ENCODE measurements at places on chromosomes 16 and 17.

- no peak for DNase-seq
Measured at GRCh38 chr16:1361685-1362360, 10.1 kb downstream of the GNPTG start.

DNA sequence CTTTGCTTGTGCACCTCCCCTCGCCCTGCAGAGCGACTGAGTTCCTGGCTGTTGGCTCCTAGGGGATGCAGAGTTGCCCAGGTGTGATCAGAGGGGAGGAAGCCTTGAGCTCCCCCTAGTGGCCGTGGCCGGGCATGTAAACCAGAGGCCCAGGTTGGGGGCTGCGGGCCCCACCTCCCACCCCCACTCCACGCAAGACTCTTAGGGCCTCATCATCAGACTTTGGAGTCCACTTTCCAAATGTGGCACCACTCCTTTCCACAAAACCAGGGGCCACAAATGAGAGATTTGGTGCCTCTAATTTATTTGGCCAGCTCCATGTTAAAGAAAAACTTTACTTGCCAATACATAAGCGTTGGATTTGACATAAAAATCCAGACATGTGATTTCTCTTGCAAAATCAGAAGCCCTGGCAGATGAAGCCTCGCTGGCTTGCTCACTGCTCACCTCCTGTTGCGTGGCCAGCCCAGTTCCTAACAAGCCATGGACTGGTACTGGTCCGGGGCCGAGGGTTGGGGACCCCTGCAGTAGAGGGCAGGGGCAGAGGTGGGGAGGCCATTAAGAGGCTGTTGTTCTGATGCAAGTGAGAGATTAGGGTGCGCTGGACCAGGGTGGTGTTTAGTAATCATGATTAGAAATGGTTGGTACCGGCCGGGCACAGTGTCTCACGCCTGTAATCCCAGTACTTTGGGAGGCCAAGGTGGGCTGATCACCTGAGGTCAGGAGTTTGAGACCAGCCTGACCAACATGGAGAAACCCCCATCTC is 28.7 kb upstream of the GAS7 start:
- peak; percentile 27 for DNase-seq

GRCh38 chr16:15932939-15933338 is 16.5 kb upstream of the ABCC1 start:
- DNase-seq = no peak

- DNase-seq = no peak
Measured at GRCh38 chr16:4673387-4674046, 19.8 kb upstream of the NUDT16L1 start.

GRCh38 chr16:88055356-88055755 is 104.1 kb downstream of the BANP start:
- no peak for DNase-seq

GRCh38 chr17:39376434-39376833 is 25.0 kb downstream of the FBXL20 start:
- no peak for DNase-seq

- DNase-seq = peak; percentile 67
Measured at GRCh38 chr17:36482611-36483504, 3.6 kb upstream of the ZNHIT3 start.

DNA sequence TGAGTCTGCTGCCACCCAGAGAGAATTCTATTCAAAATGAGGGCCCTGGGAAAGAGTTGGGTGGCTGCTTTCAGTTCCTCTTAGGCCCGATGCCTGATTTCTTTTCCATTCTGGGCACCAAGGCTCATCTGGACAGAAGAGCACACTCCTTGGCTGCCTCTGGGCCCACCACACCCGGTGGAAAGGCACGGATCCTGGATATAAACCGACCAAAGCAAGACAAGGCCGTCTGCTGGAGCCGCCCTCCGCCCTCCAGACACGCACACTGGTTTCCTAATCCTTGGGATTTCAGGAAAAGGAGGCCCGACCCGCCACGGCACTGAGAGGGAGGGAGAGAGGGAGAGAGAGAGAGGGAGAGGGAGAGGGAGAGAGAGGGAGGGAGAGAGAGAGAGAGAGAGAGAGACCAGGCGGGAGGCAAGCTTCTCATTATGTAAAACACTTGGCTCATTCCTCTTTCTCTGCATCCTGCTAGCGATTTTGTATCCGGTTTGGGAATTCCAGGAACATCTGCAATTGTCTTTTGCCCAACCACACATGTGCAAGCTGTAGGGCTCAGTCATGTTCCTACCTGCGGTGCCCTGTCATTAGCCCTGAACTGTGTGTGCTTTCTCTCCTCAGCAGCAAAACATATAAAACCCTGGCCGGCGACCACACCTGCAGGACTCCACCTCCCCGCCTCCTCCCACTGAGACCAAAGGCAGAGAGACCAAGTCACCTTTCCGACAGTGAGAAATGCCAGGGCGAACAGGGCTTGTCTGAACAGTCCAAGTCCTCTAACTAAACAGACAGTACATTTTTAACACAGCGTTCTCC is 347.2 kb downstream of the SOX9 start:
- DNase-seq = no peak

GRCh38 chr16:85968041-85968920 is 69.3 kb downstream of the IRF8 start:
- no peak for DNase-seq

DNA sequence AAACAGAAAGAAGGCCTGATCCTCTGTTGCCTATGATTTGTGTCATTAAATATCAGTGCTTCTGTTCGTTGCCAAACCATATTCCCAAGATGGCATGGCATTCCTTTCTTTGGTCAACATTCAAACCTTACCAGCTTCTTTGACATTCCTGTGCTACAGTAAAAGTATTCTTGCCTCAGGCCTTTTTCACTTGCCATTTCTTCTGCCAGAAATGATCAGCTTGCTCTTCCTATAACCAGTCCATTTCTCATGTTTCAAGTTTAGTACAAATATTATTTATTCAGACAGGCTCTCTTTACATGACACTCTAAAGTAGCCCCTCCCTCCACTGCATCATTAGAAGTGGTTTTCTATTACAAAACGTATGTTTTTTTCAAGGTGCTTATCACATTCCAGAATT is 278.3 kb downstream of the KCNJ2 start:
- no peak for DNase-seq

GRCh38 chr16:79595231-79595641 is 5.3 kb downstream of the MAF start:
- no peak for DNase-seq

DNA sequence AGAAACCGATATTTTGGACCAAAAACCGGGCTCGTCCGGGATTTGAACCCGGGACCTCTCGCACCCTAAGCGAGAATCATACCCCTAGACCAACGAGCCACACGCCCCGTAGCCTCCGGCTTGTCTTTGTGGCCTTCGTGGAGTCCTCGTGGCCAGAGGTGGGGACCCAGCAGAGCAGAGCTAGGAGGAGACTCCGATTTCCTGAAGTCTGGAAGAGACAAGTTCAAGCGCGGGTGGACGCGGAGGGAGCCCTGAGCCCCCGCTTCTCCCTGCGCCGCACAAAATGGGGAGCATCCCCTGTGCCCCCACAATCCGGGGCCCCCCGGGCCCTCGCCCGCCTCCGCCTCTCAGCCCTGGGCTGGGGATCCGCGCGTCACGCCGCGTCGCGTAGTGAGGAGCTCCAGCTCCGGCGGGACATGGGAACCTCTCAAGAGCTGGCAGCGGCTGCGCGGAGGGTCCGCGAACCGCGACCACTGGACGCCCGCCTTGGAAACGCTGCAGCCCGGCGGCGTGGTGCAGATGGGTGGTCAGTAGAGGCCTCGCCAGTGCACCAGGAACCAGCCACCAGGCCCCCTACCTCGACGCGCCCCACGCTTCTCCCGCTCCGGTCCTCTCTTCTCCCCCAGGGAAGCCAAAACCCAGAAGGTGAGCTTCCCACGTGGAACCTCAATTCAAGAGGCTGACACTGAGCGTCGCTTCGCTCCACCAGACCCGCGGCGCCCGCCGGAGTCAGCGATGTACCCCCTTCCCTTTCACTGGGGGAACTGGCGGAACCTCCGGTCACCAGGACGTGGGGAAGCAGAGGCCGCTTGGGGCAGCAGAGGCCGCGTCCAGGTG is 5.2 kb upstream of the OR1F1 start:
- no peak for DNase-seq

- DNase-seq = peak; percentile 70
Measured at GRCh38 chr16:84699712-84700445, at the start of gene USP10. USP10 (plus strand) TSS chr16:84700000; CDS start chr16:84700091, 91 bp downstream.

DNA sequence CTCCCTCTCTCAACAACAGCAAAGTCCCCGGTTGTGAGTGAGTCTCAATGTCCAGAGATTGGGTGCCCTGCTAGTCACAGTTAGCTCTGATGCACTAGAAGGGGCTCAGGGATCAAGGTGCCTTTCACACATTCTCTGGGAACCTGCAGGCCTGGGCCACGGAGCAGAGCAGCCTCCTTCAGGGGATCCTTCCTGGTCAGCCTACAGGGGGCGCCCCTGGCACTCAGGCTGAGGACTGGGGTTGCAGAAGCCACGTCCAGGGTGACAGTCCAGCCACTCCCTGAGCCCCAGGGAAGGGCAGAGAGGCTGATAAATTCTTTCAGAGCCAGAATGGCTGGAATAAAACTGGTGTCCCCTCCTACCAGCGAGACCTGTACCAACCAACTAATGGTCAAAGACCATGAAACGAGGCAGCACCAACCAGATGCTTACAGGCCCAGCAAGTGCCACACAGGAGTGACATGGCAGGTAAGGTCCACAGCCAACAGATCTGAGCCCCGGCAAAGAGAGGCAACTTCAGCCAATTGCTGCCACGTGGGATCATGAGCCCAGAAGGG is 43.5 kb downstream of the ST3GAL2 start:
- no peak for DNase-seq

GRCh38 chr17:48871551-48872351 is 20.8 kb upstream of the ATP5MC1 start:
- DNase-seq = no peak

DNA sequence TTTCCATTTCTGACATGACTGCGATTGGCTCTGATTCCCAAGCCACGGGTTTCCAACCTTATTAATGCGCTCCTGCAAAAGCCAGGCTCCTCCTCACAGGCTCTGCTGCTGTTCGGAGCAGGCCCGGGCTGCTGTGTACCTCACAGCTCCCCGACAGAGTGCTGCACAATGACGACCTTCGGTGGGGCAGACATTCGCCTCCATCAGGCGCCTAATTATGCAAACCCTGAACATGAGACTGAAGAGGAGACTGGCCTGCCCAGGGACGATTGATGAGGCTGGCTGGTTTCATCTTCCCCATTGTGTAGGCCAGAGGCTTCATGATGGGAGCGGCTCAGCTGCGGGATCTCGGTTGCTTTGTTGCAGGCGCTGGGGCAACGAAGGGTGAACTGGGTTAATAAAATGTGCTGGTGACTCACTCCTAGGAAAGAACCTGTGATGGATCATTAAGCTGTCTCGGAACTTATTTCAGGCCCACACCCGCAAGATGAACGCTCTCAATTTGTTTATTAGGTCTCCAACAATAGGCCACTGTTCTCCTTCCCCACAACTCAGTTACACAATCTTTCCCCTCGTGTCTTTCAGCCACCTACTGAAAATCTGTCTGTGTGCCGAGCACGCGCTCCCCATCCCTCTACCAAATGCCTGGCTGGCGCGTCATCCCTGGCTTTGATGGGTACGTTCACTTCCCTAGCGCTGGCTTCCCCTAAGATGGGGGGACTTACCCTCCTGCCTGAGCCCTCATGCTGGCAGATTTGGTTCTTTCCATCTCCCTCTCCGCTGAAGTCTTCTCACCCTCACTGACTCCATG is 27.2 kb upstream of the TOB1 start:
- DNase-seq = peak; percentile 92

DNA sequence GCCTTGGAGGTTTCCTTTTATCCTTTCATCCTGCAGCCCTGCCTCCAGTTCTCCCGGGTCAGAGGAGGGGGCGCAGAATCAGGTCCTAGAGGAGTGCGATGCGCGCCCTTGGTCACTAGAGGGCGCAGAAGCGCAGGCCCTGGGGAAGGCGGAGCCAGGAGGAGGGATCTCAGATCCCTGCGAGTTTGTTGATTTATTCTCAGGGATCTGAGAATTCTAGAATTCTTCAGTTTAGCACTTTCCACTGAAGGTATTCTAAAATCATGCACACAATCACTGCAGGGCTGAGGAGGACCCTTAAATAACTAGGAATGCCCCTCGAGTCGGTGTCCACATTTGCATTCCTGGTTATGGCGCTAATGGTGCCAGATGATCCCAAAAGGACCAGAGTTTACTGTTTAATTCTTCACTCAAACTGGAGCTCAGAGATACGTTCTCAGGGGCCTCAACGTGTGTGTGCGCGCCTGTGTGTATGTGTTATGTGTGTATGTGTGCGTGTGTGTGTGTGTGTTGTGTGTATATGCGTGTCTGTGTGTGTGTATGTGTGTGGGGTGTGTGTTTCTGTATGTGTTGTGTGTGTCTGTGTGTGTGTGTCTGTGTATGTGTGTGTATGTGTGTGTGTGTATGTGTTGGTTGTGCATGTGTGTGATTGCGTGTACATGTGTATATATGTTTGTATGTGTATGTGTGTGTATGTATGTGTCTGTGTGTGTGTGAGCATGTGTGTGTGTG is 6.9 kb upstream of the ELAC2 start:
- DNase-seq = peak; percentile 39

GRCh38 chr17:49255125-49255524 is 24.5 kb upstream of the PHOSPHO1 start:
- no peak for DNase-seq

DNA sequence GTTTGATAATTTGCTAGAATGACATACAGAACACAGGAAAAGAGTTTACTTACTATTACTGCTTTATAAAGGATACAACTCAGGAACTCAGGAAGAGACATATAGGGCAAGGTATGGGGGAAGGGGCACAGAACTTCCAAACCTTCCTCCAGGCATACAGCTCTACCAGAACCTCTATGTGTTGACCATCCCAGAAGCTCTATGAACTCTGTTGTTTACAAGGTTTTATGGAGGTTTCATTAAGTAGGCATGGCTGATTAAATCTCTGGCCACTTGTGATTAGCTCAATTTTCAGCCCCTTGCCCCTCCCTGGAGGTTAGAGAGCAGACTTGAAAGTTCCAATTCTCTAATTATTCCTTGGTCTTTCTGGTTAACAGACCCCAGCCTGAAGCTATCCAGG is 60.2 kb upstream of the C17orf78 start:
- DNase-seq = no peak

- DNase-seq = no peak
Measured at GRCh38 chr16:3730161-3731125, 13.1 kb upstream of the TRAP1 start.

- no peak for DNase-seq
Measured at GRCh38 chr17:64326420-64327054, 63.5 kb upstream of the TEX2 start.

GRCh38 chr17:61384354-61384691 is 15.3 kb upstream of the TBX2 start:
- DNase-seq = no peak

GRCh38 chr16:4206680-4207079 is 35.2 kb downstream of the SRL start:
- no peak for DNase-seq

DNA sequence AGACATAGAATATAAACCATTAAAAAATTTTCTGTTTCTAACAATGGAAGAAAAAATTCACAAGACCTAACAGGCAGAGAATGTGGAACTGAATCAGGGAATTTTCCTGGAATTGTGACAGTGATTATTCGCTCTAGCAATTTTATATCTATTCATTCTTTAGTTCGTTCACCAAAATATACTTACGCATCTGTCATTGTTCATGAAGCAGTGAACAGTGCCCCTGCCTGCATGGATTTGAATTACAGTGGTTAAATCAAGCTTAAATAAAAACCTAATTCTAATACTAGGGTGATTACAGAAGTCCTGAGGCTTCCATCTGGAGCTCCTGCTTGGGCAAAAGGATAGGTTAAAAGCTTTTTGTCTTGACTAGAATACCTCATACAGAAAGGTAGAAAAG is 48.6 kb downstream of the ABCA8 start:
- DNase-seq = no peak
